ENCODE measurements at places on chromosomes 6 and 20.

DNA sequence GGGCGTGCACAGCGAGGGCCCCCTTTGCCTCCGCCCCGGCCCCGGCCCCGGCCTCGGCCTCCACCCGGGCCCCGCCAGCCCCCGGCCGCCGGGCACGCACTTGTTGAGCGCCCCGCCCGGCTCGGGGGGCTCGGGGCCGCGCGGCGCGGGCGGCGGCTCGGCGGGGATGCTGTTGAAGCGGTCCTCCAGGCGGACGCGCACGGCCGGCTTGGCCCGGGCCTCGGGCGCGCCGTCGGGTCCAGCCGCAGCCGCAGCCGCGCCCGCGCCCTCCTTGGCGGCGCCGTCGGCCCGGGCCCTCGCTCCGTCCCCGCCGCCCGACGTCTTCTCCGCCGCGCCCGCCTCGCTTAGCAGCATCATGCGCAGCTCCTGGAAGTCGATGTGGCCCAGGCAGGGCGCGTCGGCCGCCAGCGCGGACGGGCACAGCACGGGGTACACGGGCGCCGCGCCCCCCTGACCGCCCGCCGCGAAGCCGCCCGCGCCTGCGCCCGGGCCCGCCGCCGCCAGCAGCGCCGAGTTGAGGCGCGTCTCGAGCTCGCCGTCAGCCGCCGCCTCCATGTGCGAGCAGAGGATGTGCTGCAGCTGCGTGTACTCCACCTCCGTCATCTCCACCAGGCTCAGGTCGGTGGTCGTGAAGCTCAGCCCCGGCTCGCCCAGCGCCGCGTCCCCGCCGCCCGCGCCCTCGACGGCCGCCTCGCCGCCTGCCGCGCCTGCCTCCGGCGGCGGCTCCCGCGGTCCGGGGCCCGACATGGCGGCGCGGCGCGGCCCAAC, 514 bp downstream of the TCFL5 start:
- no peak for DNase-seq

DNA sequence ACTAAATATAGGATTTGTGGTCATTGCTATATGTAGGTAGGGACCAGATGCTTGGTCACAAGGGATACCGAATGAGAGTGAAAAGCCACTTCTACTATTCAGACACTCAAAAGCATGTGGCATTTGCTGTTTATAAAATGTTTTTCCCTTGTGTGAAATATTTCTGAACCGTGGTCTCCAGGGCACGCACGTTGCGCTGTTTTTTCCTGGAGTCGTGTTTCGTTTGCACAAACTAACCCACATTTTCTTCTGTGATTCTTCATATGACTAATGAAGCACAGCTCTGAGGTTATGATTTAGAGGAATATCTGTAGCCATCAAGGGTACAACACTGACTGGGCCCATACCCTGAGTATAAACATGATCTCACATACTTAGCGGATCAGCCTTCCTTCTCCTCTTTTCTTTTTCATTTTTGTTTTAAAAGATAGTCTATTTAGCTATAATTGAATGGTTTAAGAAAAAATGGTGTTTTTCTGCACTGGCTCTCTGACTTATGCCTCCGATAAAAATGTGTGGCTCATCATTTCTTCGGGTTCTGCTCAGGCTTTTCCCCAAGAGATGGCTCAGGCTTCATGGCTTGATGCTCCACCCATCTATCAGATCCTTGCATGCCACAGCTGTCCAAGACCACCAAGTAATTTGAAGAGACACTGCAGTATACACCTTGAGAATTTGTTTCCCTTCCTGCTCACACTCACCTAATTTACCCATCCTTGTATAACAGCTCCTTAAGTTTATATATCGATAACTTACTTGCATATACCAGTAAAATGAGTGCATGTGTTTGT, 59.9 kb upstream of the HBS1L start:
- DNase-seq = peak; percentile 10

GRCh38 chr20:37443596-37443995, 77.5 kb upstream of the NNAT start:
- DNase-seq = no peak

DNA sequence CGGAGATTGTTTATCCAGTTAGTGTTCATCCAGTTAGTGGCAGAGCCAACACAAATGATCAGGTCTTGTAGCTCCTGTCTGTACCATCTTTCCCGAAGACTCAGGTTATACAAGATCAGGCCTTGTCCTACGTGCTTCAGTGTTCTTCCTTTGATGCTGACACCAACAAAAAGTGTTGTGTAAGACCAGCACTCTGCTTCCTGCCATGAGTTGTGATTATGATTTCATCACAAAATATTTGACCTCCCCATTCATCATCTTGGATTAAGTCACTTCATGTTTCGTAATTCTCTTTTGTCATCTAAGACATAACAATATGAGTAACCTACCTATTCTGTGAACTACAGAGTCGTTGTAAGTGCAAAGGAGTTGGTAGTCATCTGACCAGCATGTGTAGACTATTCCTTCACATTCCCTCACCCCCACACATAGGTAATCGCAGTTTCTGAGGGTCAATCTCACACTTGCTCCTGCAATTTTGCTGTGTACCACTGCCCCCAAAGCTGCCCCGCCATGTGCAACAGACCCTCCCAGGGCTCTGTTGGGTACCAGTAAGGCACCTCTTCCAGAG, 135.6 kb upstream of the SLC22A23 start:
- no peak for DNase-seq

DNA sequence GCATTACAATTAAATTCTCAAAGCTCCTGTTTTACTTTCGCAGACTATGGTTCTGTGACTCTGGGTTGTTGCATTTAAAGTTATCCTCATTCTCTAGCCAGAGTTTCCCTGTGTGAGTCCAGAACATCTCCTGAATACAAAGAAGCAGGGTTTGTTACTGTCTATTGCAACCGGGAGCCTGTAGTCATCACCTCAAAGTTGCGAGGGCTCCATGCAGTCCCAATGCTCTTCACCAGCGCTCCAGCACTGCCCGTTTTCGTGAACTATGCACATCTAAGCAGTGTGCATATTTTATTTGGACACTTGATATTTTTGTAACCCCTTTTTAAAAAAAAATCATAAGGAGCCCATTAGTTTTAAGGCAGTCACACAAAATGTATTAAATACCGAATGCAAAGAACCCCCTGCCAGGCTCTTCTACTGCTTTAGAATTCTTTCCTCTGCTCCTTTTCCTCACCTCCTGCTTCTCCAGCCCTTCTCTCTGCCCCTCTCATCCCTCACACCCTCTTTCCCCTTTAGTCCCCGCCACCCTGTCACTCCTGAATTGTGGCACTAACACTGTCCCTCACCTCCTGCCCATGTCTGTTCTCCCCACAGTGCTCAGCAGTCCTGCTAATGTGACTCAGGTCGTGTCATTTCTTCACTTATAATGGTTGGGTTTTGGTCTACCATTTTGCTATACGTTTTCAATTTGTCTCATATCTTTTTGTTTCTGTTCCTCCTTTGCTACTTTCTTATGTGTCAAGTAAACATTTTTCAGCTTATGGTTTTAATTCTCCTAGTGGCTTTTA, 1.1 kb upstream of the HLA-C start:
- no peak for DNase-seq

DNA sequence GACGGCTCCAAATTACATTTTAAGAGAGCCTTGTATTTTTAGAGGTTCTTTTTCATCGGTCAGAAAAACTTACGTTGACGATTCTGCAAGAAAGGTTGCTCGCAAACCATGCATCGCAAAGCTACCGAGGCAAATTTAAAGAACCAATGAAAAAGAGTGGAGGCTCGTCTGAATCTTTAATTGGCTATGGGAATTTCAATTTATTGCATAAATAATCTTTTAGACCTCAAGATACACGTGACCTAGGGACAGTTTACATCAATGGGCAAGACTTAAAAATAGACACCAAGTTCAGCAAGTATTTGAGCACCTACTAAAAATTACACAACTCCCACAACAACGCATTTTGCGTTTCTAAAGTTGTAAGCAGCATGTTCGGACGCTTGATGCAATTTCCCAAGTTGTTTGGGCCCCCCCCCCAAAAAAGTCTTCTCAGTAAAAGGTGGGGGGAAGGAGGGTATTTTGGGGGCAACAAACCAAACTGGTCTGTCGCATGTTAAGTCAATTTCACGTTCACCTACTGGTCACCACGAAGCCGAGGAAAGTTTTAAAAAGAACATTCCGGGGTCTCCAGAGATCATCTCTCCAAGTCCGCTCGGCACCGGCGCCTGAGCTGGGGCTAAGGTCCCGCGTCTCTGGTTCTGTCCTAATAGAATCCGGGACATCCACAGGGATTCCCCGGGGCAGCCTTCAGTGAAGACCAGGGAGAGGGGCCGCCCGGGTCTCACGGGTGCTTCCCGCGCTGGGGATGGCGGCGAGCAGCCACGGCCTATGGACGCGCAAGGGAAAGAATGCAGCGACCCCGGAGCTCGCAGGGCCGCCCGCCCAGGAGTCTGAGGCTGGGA, 851 bp downstream of the SNX5 start:
- DNase-seq = no peak

DNA sequence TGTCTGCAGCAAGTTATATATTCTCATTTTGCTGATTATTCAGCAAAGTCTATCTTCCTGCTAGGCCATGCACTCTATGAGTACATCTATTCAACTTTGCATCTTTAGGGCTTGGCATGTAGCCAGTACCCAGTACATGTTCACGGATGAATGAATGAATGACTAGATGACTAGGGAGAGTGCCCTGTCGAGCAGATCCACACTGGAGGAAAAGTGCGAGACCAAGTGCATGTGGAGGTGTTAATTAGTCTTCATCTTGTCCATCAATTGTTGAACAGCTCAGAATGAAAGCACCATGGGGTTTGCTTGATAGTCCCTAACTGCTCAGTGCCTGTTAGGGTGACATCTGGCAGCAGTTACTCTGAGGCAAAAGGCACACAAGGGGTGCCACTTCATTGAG, 30.4 kb downstream of the TM9SF4 start:
- no peak for DNase-seq

DNA sequence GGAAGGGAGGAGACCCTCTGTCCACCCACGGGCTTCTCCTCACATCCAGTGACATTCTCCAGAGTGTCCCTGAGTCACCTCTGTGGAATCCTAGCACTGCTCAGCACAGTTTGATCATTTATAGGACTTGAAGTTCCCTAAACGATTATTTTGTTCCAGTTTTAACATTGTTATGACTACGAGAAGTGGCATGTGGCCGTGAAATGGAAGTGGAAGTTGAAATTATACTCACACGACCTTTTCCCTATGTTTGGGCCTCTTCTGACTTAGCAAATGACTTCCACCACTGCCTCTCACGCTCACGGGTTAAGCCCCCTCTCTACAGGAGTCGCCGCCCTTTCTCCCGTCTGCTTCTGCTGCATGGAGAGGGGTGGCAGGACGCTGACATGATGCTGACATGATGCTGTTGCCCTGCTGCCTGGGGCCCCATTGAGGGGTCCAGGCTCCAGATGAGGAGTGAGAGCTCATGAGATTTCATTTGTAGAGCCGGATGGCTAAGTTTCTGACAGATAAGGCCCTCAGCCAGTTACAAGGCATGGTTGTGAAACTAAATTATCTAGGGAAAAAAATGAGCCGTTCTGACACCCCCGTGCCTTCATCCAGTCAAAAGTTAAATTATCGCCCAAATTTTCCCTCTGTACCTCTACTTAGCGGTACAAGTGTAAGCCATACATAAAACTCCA, 153.6 kb upstream of the UST start:
- DNase-seq = no peak

Measured in activated CD4-positive, CD25-positive, alpha-beta regulatory T cell treated with anti-CD3 and anti-CD28 coated beads, Interleukin-2, amount 50 U/mL, for 16 hours (primary cell).